ENCODE measurements at places on chromosomes 6 and 20. TPM values are rescaled to one million over a fixed set of nuclear protein-coding genes. Genes with fewer than 3 reads are reported as not detected.

CCN6 gene
- not detected for total RNA-seq

EDEM2 gene
- total RNA-seq, result 22.2 TPM

SLC35D3 gene
- not detected for total RNA-seq

PDYN gene
- not detected for total RNA-seq

KIAA1755 gene
- 0.44 TPM for total RNA-seq

BPIFB2 gene
- total RNA-seq, result not detected

FAM209A gene
- total RNA-seq, result 0.51 TPM

BTNL2 gene
- not detected for total RNA-seq

CAP2 gene
- 11.6 TPM for total RNA-seq

VNN1 gene
- total RNA-seq, result 0.12 TPM

ZBTB24 gene
- 4.5 TPM for total RNA-seq

KCNK15 gene
- 3.0 TPM for total RNA-seq

TPD52L1 gene
- 41.4 TPM for total RNA-seq

CD93 gene
- not detected for total RNA-seq

FAM50B gene
- 8.3 TPM for total RNA-seq

LIN28B gene
- 0.11 TPM for total RNA-seq

IL20RA gene
- total RNA-seq, result 6.0 TPM

HTR1E gene
- not detected for total RNA-seq

GPR31 gene
- not detected for total RNA-seq

UBE2V1 gene
- 118 TPM for total RNA-seq

EPPIN gene
- total RNA-seq, result not detected

PRPF6 gene
- 87.2 TPM for total RNA-seq

CALHM4 gene
- total RNA-seq, result not detected

CDC25B gene
- 106 TPM for total RNA-seq

TRDN gene
- total RNA-seq, result not detected

CCNC gene
- total RNA-seq, result 53.7 TPM

CYP39A1 gene
- 0.66 TPM for total RNA-seq

CLVS2 gene
- not detected for total RNA-seq

BAK1 gene
- total RNA-seq, result 15.1 TPM

VSX1 gene
- total RNA-seq, result not detected
